ENCODE measurements at places on chromosomes 2 and 18.

- DNase-seq, result no peak
Observed at GRCh38 chr2:226608451-226608850, 191.2 kb downstream of the IRS1 start.

- no peak for DNase-seq
Observed at GRCh38 chr2:151138507-151138906, 123.2 kb downstream of the RBM43 start.

DNA sequence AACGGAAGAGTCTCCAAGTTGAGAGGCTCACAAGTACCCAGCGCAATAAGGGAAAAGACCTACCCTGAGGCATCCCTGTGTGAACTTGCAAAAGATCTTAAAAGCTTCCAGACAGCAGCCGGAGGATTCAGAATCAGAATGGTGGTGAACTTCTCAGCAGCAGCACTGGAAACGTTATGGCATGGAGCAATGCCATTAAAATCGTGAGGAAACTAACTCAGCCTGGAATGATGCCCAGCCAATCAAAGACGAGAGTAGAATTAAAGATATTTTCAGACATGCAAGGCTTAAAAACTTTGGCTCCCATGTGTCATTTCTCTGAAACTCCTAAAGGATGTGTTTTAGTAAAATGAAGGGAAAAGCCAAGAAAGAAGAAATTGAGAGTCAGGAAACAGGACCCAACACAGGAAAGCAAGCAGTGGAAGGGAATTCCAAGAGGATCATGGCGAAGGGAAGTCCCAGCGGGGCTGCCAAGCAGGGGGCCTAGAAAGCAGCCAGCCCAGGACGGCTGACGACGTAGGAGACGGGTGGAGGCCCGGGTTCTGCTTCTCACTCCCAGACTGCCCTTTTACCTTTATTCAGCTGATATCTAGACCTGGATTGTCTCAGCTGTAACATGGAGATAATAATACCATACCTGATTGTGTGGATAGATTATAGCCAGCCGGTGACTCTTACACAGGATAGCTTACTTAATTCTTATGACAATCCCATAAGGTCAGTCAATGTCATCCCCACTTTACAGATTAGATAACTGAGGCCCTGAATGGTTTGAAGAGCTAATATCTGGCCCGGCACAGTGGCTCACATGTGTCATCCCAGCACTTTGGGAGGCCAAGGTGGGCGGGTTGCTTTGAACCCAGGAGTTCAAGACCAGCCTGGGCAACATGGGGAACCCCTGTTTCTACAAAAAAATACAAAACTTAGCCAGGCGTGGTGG is 92.8 kb downstream of the ASAP2 start:
- no peak for DNase-seq

GRCh38 chr2:7724336-7724735 is 807.1 kb downstream of the RNF144A start:
- DNase-seq, result no peak

GRCh38 chr18:3294435-3295080 is 32.6 kb downstream of the MYL12B start:
- DNase-seq, result no peak

DNA sequence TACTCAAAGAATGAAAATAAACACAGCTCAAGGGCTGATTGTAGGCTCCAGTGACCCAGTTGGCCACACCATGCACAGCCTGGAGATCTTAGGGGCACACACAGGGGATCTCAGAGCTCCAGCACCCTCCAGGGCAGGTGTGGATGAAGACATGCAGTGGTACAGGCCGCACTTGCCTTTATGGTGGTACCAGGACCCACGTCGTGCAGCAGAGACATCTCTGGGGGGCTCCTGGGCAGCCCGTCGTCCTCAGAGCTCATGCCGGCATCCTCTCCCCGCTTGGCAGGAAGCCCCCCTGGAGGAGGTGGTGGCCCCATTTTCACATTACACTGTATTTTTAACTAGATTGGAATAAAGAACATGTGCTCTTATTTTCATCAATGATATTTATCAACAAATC is 101.2 kb upstream of the MGAT4A start:
- DNase-seq, result no peak

DNA sequence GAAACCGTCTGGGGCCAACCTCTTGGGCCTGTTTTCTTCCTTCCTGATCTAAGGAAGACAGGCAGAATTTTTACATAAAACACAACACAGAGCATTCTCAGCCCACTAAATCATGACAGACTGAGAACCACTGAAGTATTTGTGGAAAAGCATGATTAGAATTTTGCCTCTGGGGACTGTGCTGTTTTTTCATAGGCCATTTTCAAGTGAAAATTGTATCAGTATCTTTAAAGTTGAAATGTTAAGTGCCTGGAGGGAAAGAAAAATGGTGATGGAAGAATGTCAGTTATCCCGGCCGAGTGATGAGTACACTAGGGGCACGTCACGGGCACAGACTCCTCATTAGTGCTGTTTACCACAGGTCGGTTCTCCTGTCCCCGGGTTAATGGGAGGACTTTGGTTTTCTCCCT is 36.9 kb downstream of the EHD3 start:
- DNase-seq, result no peak

DNA sequence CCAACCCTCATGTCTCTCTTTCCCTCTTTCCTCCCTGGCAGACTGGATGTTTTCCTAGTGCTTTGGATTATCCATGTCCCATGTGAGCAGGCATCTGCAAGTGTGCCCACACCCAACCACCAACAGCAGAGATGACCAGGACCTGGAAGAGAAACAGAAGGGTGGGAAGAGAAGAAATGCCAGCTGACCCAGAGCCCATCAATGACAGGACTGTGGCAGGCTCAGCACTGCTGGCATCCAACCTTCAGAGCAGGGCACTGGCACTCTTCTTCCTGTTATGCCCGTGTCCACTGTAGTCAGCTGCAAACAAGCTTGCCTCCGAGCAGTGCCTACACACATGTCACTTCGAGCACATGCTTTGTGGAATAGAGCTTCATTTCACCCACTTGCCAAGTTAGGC is 121.1 kb downstream of the TANC1 start:
- no peak for DNase-seq

GRCh38 chr2:28370354-28370753 is 22.3 kb upstream of the FOSL2 start:
- DNase-seq, result no peak

DNA sequence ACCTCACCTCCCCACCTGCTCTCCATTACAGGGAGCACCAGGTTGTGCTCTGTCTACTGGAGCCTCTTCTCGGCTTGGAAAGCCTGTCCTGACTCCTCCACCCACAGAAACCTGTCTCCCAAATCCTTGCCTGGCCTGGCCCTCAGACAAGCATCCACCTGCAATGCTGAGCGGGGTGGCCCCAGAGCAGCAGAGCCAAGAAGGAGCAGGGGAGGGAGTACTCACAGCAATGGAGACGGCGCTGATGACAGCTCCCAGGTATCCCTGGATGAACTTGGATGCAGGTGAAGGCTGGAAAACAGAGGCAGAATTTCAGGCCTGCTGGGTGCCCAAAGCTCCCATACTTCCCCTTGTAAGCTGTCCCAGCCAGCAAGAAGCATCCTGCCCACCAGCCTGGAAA is 72.8 kb downstream of the SFXN5 start:
- no peak for DNase-seq

- DNase-seq, result no peak
Observed at GRCh38 chr18:54251606-54252390, 17.5 kb upstream of the POLI start.

GRCh38 chr2:62452701-62453454 is 53.1 kb downstream of the TMEM17 start:
- DNase-seq, result no peak

DNA sequence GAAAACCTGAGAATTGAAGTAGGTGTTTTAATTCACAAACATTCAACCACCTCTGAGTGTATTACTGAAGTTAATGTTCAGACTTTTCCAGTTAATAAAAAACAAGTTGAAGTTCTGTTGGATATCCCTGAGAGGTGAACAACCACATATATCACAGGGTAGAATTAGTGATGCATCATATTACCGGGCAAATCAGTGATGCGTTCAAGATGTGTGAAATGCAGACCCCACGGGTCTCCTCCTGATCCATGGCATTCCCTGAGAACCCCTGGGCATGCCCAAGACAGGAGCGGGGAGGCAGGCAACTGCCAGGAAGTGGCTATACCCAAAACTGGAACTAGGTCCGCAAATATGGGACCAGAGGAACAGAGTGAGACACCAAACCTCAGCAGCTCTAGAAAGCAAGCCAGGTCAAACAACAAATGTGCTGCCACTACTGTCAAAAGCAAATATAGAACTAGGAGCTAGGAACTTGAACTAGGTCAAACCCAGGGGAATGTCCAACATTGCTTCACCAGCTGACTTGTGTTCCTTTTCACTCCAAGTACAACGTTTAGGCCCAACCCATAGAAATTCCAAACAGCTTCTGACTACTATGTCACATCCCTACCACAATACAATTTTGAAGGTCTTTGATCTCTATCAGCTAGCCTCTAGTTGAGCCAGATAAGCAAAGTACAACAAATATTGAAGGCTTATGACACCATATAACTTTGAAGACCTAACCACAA is 20.2 kb downstream of the PSTPIP2 start:
- no peak for DNase-seq

GRCh38 chr2:186064507-186064906 is 325.9 kb downstream of the FSIP2 start:
- no peak for DNase-seq

DNA sequence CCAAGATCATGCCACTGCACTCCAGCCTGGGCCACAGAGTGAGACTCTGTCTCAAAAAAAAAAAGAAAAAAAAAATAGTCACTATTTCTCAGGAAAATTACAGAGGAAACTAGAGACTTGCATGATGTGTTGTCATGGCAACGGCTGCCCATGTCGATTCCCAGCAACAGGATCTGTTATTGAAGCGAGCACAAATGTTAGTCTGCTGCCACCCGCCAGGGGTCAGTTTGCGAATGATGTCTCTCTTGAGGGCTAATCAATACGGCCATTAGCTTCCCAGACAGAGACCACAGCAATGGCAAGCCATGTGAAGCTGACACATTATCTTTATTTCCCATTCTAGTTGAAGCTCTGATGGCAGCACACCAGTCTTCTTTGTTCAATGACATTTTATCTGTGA is 32.4 kb upstream of the ACYP2 start:
- DNase-seq, result no peak

- DNase-seq, result no peak
Observed at GRCh38 chr2:74835831-74836674, 2.1 kb downstream of the HK2 start.

DNA sequence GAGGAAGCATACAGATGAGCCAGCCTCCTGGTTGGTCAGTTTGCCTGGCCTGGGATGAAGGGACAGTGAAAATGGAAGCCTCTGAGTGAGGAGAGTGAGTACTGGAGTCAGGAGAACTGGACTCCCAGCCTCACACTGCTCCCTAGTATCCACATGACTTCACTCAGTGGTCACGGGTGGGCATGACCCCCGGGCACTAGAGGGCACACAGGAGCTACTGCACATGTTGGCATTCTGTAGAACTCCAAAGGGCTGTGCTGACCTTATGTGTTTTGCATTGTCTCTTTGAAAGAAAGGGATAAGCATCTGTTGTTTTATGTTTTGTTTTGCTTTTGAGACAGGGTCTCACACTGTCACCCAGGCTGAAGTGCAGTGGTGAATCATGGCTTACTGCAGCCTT is 23.7 kb downstream of the NCAPH start:
- DNase-seq, result no peak

GRCh38 chr18:7604361-7604760 is 37.2 kb downstream of the PTPRM start:
- DNase-seq, result no peak

DNA sequence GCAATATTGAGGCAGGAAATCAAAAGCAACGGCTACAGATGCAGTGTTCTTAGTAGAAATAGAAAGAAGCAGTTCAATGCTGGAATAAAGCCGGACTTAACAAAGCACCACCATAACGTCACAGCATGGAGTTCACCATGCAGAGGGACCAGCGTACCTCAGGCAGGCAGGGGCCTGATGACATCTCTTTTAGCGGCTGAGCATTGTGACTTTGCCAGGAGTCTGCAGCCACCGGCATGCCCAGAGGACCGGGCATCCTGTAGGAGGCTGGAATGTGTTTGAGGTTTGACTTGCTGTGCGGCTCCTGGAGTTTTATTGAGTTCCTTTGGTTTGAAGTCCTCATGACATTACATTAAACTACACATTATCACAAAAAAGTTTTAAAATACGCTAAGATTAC is 139.8 kb downstream of the UXS1 start:
- DNase-seq, result no peak

DNA sequence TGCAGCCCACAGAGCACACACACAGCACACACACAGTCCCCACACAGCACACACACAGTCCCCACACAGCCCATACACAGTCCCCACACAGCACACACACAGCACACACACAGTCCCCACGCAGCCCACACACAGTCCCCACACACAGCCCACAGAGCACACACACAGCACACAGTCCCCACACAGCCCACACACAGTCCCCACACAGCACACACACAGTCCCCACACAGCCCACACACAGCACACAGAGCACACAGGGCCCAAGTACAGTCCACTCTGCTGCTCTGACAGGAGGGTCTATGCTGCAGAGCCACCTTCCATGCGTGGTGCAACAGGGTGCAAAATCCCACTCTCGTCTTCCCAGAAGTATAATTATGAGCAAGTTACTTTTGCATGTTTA is 240.5 kb upstream of the SALL3 start:
- DNase-seq, result no peak

DNA sequence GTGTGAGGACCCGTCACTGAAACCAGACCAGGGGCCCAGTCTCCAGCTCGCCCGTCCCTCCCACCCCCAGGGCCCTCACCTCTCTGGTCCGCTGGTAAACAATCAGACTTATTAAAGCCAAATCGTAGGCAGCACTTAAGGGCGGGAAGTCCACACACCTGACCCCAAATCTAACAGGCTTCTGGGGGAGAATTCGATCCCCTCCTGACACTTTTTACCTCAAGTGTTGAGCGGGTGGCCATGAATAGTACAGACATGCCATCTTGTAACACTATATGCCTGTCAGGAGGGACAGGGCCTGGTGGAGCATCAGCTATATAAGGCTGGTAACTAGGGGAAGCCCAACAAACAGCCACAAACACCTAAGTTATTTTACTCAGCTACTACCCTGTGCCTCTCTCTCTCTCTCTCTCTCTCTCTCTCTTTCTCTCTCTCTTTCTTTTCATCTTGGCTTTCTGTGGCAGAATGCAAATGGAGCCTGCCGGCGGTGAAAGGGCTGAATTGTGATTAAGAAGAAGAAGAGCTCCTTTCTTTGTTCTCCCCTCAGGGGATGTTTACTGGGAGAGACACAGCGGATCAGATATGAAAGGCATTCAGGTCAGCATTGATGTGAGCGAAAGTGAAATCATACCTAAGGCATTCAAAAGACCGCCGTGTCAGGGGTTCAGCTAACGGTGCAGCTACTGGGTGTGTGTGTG is 9.5 kb downstream of the ZEB2 start:
- no peak for DNase-seq

- no peak for DNase-seq
Observed at GRCh38 chr2:62270728-62271127, 74.8 kb downstream of the B3GNT2 start.

GRCh38 chr18:74534150-74534969 is at the start of gene CNDP1:
CNDP1 (plus strand) TSS chr18:74534500; CDS start chr18:74534668, 168 bp downstream.
- no peak for DNase-seq

GRCh38 chr2:220811115-220811514 is 761.0 kb downstream of the EPHA4 start:
- no peak for DNase-seq

Measured in stimulated activated CD8-positive, alpha-beta memory T cell treated with anti-CD3 and anti-CD28 coated beads, Interleukin-7, amount 100 ng/mL, for 48 hours (primary cell).